ENCODE measurements at places on chromosomes 6 and 20. TPM values are rescaled to one million over a fixed set of nuclear protein-coding genes. Genes with fewer than 3 reads are reported as not detected.
A peak's percentile ranks its signal among the peaks of the same experiment; 100 is the strongest.

Gene TFAP2C
- not detected for total RNA-seq

DNA sequence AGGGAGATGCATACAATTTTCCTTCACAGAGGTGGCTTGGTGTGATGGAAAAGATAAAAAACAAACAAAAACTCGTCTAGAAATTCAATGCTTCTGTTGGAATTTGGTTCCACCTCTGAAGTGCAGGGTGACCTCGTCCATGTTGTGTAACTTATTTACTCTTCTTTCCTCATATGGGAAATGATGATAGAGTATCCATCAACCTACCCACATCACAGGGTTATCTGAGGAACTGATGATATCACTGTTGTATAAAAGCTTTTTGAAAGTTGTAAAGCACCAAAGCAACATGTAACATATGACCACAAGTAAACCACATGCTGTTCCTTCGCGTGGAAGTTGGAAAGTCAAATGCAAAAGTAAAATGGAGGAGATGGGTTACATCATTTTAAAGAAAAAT, 212.0 kb upstream of the SGK1 start:
- no peak overlapping the region for H3K27ac ChIP-seq
- H3K4me1 ChIP-seq, result no peaks in the 10 kb centered on the region
- no peak for DNase-seq
- no peak overlapping the region for H3K4me3 ChIP-seq
- H3K36me3 ChIP-seq, result no peaks in the 10 kb centered on the region
- no peaks in the 10 kb centered on the region for H3K27me3 ChIP-seq

- no peaks in the 10 kb centered on the region for H3K27me3 ChIP-seq
- no peak overlapping the region for H3K4me3 ChIP-seq
- DNase-seq, result no peak
- H3K36me3 ChIP-seq, result no peaks in the 10 kb centered on the region
- H3K4me1 ChIP-seq, result no peaks in the 10 kb centered on the region
These were observed 34.9 kb upstream of the RSPO4 start for GRCh38 chr20:1037039-1037438.

GRCh38 chr6:97068211-97068610, 143.7 kb downstream of the KLHL32 start:
- peaks cover 2% of the 10 kb centered on the region for H3K27me3 ChIP-seq
- H3K27ac ChIP-seq, result no peak overlapping the region
- H3K4me1 ChIP-seq, result no peaks in the 10 kb centered on the region

Gene IPCEF1
- total RNA-seq, result 0.26 TPM

GRCh38 chr6:137697267-137697938, 169.7 kb upstream of the TNFAIP3 start:
- peak; percentile 44 for DNase-seq
- H3K27ac ChIP-seq, result no peak overlapping the region
- peaks cover 4% of the 10 kb centered on the region for H3K4me1 ChIP-seq
- no peaks in the 10 kb centered on the region for H3K27me3 ChIP-seq
- H3K36me3 ChIP-seq, result no peaks in the 10 kb centered on the region
- no peak overlapping the region for H3K4me3 ChIP-seq

- H3K4me1 ChIP-seq, result no peaks in the 10 kb centered on the region
- no peak for DNase-seq
- H3K36me3 ChIP-seq, result no peaks in the 10 kb centered on the region
- no peak overlapping the region for H3K27ac ChIP-seq
These were observed 29.5 kb upstream of the ARID1B start for GRCh38 chr6:156747715-156748114.

- DNase-seq, result no peak
- no peaks in the 10 kb centered on the region for H3K27me3 ChIP-seq
- no peaks in the 10 kb centered on the region for H3K36me3 ChIP-seq
- no peaks in the 10 kb centered on the region for H3K4me1 ChIP-seq
- H3K27ac ChIP-seq, result no peak overlapping the region
These were observed 625.7 kb downstream of the HTR1B start for GRCh38 chr6:76837564-76837963.

Gene PAK1IP1
- total RNA-seq, result 16.3 TPM

DNA sequence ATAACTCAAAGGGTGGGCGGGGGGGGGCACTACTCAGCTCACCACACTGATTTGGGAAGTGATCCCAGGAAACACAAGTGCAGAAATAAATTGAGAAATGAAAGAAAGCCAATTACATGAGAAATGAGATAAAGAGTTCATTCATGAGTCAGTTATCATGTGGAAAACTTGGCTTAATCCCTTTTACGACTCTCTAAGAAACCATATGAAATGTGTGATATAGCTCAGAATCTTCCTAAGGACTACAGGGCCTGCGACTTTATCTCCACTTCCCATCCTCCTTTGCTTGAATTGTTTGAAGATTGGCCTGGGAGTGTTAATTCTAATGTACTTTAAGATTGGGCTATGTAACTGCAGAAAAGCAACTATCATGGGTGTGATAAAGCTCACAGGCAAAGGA, 3.6 kb upstream of the BTN2A2 start:
- no peaks in the 10 kb centered on the region for H3K36me3 ChIP-seq
- H3K4me3 ChIP-seq, result no peak overlapping the region
- no peak overlapping the region for H3K27ac ChIP-seq

GRCh38 chr6:39816747-39817146, 24.6 kb downstream of the DAAM2 start:
- no peak overlapping the region for H3K27ac ChIP-seq
- H3K4me1 ChIP-seq, result peaks cover 20% of the 10 kb centered on the region
- peak; percentile 51 for DNase-seq
